Endothelial cell (in vitro differentiated cells): ENCODE measurements at places on chromosomes 2 and 18.

DNA sequence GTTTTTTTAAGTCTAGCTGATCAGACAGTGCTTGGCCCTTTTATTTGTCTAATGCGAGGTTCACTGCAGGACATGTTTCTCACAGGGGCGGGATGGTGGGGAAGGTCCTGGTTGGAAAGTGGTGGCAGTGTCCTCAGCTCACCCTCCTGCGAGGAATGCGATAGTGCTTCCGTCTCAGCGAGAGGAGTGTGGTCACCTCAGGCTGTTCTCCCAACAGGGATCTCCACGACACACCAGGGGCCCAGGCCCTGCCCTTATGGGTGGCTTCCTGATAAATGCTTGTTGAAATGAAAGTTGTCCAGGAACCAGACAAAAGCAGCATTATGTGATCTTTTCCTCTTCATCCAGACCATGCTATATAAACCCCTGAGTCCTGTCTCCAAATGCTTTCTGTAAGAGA, 70.1 kb downstream of the BOLA3 start:
- no peak for DNase-seq

- no peak for DNase-seq
Measured at GRCh38 chr2:31302940-31303563, 69.1 kb downstream of the EHD3 start.

DNA sequence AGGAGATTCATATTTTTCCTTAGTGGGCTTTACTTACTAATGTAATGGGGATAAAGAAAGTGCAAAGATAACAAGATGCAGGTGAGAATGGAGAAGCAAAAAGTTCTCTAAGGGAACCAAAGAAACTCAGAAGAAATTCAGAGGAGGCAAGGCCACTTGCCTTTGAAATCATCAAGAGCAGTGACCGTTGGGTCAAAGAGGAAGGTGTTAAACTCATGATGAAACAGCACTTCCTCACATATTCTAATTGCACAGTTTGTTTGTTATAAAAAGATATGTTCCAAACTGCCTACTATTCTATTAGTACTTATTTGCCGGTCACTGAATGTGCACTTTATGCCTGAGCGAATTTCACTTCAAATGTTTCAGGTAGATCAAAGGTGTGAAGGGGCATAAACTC, 975.1 kb downstream of the BCL11A start:
- no peak for DNase-seq

- DNase-seq = no peak
Measured at GRCh38 chr2:227103583-227103982, 60.4 kb downstream of the COL4A4 start.

GRCh38 chr2:173346035-173346434, 8.6 kb upstream of the CDCA7 start:
- DNase-seq = no peak
